Osteocyte (in vitro differentiated cells): ENCODE measurements at places on chromosomes 3 and 15. TPM values are rescaled to one million over a fixed set of nuclear protein-coding genes. Genes with fewer than 3 reads are reported as not detected.

The CDCP1 gene
- total RNA-seq, result 2.3 and 2.7 TPM in 2 replicates

DNA sequence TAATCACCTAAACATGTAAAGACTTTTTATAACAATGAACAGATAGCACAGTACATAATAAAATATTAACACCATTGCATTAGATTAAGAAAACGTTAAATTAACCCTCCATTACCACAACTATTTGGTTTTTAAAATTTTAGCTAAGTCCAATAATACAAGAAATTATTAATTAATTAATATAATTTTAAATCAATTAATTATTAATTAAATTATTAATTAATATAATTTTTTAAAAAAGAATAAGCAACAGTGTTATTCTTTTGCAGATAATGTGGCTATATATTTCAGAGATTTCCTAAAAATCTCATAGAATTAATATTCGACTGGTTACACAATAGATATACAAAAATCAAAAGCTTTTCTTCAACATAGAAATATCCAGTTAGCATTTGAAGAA, 82.5 kb downstream of the ECT2 start:
- DNase-seq, result no peak

GRCh38 chr3:153000325-153000724, 161.7 kb upstream of the RAP2B start:
- DNase-seq, result no peak

GRCh38 chr3:187000711-187001151, 70.4 kb downstream of the ST6GAL1 start:
- no peak for DNase-seq

DNA sequence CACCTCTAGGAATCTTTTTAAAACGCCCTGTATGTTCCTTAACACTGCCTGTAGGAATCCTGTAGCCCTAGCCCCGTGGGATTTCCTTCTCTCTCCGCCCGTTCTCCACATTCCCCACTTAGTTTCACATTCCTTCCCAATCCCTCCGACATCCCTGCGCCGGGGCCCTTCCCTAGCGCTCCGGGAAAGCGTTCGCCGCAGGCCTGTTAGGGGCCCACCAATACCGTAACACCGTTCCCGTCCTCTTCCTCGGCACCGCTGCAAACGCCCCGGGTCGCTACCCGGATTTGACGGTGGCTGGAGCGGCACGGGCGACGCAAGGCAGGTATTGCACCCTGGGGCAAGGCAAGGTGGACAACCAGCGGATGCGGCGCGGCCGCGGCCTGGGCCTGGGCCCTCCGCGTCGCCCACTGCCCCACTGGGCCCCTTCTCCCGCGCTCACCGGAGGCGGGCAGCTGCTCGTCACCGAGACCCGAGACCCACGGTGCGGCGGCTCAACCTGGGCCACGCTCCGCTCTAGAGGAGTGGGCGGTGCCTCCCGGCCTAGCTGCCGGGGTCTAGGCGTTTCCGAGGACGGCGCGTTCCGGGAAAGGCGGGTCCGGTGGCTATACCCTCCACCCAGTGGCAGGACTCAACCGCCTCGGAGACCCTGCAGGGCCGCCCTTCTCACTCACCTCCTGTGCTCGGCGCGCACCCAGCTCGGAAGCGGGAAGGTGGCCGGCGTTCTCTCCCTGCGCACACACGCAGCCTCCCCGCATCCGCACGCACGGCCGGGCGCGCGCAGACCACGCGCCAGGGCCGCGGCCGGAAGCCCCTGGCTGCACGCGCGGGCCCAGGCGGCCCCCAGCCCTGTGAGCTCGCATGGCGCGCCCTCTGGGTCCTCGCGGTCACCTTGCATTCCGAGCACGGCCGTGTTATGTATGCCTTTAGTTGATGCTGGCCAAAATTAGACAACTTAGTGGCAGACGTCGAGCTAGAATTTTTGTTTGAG, at the start of gene B3GALNT1:
Gene B3GALNT1 (minus strand): TSS at position 789 of the 991 bp plus-strand sequence. CDS start 18,595 bp downstream, outside the sequence.
- DNase-seq, result no peak

GRCh38 chr15:85407421-85408269, 27.2 kb downstream of the AKAP13 start:
- DNase-seq, result no peak

The MAP1A gene
- 27.6 and 29.2 TPM in 2 replicates for total RNA-seq

DNA sequence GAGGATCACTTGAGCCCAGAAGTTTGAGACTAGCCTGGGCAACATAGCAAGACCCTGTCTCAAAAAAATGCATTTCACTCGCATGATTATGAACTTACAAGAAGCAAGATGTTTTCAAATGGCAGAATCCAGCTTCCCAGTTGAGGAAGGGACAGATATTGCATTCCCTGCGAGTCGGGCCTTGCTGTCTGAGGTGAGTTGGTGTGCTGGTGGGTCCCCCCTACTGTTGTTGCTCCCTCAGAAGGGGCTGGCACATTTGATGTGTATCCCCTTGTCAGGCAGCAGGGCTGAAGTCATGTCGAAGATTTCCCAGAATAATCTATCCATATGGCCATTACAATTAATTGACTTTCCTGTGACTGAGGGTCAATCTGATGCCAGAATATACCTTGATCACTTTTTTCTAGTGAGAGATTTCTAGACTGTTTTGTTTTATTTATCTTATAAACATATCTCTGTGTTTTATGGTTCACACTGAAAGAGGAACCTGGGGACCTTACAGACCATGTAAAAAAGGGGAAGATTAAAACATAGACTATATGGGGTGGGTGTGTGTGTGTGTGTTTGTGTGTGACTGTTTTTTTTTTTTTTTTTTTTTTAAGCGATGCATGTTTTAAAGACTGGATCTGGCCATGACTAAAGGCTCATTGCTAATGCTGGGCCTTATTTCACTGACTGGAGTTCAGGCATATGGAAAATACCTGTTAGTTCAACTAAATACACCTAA, 112.1 kb upstream of the MRPS22 start:
- DNase-seq, result no peak

The PIGZ gene
- total RNA-seq, result 7.9 and 9.5 TPM in 2 replicates

DNA sequence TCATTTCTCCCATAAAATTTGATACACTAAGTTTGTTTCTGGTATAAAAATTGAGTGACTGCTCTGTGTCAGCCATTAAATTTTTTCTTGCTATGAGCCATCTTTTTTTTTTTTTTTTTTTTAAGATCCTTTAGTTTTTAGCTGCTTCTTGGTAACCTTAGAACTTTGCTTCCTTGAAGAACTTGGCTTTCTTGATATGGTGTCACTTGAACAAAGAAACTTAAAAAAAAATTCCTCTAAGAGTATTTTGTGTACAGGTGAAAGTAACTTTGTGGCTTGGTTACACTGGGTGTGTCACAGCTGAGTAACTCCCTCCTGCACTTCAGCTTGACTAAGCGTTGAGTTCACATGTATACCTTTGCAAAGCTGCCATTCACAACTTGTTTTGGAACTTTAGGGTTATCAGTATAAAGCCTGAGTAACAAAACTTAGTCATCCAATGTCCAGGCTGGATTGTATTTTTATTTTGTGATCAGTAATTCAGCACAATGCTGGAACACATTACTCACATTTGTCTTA, 6.5 kb downstream of the CHD2 start:
- no peak for DNase-seq

The AVEN gene
- total RNA-seq, result 12.5 and 14.8 TPM in 2 replicates

DNA sequence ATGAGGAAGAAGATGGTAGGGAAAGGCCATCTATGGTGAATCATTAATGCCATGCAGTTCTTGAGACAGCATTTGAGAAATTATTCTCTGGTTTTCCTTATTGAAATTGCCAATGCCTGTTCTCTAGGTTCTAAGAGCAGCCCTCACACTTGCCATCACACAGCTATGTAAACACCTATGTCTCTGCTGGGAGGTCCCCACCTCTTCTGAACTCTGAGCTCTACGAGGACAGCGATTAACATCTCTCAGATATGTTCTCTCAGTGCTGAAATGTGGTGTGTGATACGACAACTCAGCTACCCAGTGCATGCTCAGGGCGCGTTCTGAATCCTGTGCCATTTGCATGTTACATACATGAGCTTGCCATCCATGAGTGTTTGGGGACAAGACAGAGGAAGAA, 131.3 kb upstream of the CTDSPL start:
- DNase-seq, result no peak

DNA sequence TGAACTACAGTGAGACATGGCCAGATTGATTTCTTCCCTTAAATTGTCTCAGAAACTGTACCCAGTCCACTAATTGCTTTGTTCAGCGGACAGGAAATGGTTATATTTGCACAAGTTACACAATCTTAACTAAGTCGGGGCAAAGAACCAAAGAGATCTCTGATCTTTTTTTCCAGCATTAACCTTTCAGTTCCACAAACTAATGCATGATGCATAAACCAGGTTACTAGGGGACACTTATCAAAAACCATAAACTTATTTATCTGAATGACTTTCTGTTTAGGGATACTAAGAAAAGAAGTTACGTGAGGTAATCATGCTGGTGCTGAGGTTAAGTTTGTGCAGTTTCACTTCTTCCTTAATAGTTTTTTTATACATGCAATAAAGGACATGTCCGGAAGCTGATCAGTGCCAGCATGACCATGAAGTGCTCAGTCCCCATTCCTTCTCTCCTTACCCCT, 22.4 kb downstream of the FNDC3B start:
- no peak for DNase-seq

The KCNMB2 gene
- not detected in 2 replicates for total RNA-seq

DNA sequence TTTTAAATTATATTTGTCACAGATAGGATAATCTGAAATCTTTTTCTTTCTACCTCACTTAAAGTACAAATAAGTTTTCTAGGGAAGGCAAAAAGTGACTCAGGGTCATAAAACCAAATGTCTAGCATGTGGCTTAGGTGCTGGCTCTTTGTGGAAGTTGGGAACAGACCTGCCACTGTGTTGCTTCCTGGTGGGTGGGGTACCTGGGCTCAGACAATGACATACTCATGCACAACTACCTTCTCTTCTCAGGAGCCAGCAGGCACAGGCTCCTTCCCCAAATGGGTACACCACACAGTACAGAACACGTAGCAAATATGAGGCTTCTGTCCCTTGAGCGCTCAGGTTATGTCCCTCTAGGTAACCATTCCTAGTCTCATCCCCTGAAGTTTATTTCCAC, 40.1 kb upstream of the MUC13 start:
- DNase-seq, result no peak

GRCh38 chr3:147462856-147463255, 53.7 kb downstream of the ZIC1 start:
- DNase-seq, result no peak

DNA sequence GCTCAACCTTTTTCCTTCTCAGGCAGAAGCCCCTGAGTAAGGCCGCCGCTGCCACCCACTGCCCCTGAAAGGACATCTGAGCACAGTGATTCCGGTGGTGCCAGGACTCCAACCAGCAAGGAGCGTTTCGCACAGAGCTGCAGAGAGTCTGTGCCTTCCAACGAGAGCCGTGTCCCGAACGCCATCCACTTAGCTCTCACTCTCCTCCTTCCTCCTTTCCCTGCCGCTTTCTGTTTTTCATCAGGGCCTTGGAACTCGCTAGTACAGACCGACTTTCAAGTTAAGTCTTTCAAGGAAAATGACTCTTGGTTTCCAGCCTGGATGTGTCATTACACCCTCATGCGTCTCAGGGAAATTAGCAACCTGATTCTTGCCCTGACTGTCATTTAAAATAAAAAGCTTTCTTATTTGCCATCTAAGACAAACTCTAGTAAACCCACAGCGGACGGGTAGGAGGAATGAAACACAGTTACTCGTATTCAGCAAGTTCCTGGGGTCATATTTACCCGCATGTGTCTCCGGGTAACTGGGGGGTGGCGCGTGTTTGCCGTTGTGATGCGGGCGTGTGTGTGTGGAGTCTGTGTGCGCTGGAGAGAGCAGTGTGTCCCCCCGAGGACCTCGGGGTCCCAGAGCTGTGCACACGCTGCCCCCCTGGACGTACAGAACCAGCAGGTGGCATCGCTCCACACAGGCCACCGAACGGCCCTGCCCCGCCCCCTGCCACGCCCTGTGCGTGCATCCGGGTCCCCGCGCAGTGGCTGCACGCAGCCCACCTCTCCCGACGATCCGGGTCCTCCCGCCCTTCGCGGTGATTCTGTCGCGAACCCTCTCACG, 30.4 kb upstream of the ALDH1A3 start:
- DNase-seq, result peak; percentile 79

DNA sequence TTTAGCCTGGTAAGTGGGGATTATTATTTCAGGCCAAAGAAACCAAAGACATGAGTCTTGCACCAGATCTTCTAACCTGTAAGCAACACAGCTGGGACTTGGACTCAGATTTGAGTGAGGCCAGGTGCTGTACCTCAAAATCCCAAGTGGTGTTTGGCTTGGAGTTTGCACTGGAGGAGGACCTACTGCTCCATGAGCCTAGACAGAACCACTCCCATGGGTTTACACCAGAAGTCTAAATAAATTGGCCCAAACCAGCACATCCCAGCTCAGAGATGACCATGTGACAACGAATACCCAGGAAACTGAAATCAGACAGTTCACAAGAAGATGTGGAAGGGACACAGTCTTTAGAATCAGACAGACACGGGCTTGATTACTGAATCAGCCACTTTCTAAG, 47.5 kb downstream of the MINAR1 start:
- DNase-seq, result no peak

The TP53BP1 gene
- total RNA-seq, result 61.2 and 64.6 TPM in 2 replicates

The MGLL gene
- total RNA-seq, result 102 and 112 TPM in 2 replicates

DNA sequence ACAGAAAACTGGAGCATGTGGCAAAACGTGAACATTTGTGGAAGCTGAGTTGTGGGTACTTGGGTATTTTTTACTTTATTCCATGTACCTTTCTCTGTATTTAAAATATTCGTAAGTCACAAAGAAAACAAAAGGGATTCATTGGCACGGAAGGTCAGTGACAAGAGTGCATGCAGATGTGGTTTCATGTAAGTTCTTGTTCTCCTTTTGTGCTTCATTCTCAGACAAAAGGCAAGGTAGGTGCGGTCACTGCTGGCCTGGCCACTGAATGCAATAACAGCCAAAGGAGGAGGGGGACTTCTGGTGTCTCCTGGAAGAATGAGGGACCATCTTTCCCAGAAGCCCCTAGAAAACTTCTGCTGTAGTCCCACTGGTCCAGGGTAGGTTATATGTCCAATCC, 200.0 kb upstream of the TOPAZ1 start:
- DNase-seq, result no peak

The APOD gene
- total RNA-seq, result 2.6 and 3.2 TPM in 2 replicates

DNA sequence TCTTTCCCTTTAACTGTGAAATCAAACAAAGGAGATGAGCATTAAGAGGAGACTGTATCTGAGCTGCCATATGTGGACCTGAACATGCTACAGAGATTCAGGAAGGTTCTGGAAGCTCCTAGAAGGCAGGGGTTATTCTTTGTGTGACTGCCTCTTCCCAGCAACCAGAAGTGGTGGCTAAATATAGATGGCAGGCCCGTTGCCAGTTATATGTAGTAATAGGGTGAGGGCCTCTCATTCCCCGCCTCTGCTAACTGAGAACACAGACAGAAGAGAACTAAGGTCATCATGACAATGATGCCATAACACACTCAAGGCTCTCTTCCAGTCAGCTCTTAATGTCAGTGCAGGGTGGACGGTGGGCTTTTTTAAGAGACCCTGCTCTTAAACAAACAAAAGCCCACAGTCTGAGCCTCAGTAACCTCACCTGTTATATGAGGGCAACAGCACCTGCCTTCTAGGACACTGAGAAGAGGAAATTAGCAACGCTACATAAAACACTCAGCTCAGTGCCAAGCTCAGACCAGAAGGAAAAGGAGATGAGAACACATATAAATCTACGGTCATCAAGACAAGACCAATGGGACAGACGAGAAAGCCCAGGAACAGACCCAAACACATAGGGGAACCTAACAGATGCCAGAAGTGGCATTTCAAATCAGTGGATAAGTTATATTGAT, 22.3 kb downstream of the CFAP92 start:
- DNase-seq, result no peak

GRCh38 chr3:58317811-58318210, 11.5 kb downstream of the HTD2 start:
- no peak for DNase-seq

The ZNF860 gene
- 0.55 and 1.3 TPM in 2 replicates for total RNA-seq

- peak; percentile 7 for DNase-seq
Measured at GRCh38 chr3:120495809-120496208, 45.0 kb upstream of the FSTL1 start.
